HT1080 (cell line): ENCODE measurements at places on chromosomes 3 and 15. TPM values are rescaled to one million over a fixed set of nuclear protein-coding genes. Genes with fewer than 3 reads are reported as not detected.

DNA sequence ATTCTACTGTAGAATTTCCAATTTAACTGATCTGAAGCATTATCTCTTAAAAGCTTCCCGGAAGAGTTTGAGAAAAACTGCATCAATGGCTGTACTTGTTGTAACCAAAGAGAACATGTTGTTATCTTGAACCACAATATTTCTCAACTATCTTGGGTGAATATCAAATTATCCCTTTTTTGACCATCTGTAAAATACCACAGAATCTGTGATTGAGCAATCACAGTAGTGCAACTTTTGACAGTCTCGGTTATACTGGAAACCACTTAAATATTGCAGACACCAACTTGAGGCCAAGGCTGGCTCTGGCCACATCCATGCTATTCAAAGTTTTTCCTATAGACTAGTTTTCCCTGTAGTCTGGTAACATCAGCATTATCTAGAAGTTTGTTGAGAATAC, 842.8 kb upstream of the EPHA6 start:
- no peak for DNase-seq

GRCh38 chr3:62622553-62623174, 249.3 kb upstream of the FEZF2 start:
- peak; percentile 69 for DNase-seq

DNA sequence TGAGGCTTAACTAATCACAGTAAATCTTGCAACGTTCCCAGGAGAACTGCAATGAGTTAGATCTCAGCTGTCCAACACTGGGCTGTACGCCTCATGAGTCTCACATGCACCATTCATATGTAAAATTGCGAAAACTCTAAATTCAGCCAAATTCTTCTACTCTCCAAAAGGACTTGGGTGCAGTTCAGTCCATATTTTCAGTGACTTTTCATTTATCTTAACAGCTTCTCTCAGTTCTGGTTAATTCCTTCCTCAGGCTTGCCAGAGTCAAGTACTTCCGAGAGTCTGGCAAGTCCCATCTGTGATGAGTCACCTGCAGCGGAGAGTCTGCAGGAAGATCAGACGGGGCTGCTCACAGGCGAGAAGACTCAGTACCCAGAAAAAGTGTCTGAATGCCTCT, 11.5 kb downstream of the CCDC80 start:
- peak; percentile 81 for DNase-seq

DNA sequence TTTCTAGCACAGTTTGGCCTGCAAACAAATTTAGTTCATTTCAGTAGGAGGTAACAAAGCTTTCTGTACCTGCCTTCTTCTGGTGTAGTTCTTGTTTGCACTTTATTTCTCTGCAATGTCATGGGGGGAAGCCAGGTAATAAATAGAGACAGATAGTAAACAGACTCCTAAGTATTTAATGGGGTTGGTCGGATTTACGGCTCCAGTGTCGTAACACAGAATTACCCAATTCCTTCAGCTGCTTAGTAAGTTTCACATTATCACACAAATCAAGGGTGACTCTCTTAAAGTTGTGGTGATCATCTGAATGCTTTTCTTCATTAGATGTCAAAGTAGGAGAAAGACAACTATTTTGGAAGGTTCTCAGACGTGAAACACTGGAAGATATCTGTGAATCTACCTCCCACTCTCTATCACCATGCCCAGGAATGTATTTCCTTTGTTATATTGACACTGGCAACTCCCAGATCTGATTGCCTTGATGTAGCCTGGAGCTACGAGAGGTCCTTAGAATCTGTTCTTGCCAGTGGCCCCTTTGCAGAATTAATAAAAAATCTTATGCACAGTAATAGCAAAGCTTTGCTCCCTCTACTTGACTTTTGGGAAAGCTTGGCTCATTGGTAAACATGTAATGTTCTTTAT, 25.0 kb upstream of the TMC3 start:
- no peak for DNase-seq

DNA sequence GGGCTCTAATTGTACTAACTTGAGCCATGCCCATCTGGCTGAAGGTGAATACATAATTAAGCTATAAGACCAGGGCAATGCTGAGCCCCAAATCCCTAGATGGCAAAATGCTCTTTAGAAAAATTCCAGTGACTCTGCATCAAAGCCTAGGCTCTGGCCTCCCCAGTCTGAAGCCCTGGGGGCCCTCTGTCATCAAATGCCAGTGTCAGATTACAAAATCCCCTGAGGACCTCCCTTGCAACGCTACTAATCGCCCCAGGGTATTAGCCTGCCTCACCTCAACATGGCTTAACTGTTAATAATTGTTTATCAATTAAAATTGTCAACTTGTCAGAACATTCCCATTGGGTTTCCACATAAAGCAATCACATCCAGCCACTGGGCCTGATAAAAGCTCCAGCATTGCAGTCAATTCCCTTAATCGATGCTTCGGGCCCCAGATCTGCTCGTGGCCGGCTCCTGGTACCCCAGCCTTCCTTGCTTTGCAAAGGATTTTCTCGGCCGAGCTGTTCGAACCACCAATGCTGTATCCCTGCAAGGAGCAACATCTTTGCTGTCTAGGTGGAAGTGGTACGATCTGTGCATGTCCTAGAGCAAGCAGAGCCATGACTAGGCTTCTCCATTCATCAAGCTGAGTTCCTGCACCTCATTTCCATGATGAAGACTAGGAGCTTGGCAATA, 151.7 kb downstream of the MEGF11 start:
- DNase-seq = no peak

- DNase-seq = no peak
Observed at GRCh38 chr3:132354916-132355702, 37.9 kb downstream of the ACP3 start.

DNA sequence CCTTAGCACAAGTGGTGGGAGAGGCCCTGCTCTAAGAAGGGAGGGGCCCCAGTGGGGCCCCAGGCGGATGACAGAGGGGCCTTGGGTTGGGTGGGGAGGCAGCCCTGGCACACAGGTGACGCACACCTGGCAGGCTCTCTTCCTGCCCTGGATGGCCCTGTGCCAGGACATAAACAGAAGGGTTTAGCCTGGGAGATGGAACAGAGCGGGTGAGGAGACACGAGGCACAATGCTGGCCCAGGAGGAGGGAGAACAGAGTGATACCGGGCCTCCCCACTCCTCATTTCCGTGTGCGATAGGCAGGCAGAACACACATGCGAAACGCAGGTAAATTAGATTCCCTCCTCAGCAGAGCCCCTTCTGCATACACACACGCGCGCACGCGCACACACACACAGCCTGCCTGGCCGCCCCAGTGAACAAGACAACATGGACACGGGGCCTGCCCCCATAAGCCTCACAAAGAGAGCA, 39.8 kb downstream of the IDH2 start:
- DNase-seq = no peak

DNA sequence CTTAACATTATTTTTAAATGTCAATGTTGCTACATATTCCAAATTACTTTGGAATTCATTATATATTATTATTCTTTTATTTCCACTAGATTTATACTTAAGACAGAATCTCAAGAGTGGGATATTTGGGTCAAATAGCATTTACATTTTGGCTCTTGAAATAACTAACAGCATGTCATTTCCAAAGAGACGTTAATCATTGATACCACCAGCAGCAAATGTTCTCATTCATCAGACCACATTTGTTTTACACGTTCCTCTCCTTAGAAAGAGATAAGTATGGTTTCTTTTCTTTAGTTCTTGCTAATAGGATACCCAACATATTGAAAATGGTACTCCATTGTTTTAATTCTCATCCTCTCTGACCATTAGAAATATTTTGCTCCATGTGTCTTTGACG, 229.8 kb downstream of the LPP start:
- DNase-seq = no peak

DNA sequence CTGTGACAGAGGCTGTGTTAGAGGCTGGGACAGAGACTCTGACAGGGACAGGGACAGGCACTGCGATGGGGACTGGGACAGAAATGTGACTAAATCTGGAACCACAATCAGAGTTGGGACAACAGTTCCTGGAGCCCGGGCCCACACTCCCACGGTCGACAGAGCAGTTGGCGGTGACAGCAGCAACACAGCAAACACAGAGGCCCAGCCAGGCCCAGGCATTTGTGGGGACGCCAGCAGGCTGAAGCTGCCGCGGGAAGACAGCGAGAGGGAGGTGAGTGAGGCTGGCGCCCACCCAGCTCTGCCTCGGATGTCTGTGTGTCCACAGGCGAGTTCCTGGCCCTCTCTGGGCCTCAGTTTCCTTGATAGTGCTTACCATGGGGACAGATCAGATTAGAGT, 9.3 kb upstream of the HCN4 start:
- no peak for DNase-seq

DNA sequence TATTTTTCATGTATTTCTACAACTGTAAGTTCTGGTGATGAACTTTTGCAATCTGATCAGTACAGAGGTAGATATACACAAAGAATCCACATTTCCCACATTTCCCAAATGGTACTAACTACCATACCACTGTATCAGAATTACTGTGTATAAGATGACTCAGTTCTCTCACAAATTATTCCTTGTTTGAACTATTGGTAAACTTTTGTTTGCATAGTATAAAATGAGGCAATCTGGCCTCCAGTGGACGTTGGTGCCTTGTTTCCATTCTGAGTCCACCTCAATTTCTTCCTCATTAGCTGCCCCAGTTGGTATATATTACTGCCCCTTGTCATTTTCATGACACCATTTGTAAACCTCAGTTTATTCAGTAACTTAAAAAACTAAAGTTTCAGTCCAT, 38.5 kb downstream of the SPTSSB start:
- DNase-seq = no peak

GRCh38 chr15:80931191-80931590, 58.4 kb downstream of the MESD start:
- DNase-seq = no peak

- peak; percentile 21 for DNase-seq
Observed at GRCh38 chr3:73681610-73682009, 56.9 kb upstream of the PDZRN3 start.

- no peak for DNase-seq
Observed at GRCh38 chr3:30333903-30334302, 272.5 kb upstream of the TGFBR2 start.

- DNase-seq = no peak
Observed at GRCh38 chr3:42786212-42786611, 13.2 kb upstream of the CCDC13 start.

DNA sequence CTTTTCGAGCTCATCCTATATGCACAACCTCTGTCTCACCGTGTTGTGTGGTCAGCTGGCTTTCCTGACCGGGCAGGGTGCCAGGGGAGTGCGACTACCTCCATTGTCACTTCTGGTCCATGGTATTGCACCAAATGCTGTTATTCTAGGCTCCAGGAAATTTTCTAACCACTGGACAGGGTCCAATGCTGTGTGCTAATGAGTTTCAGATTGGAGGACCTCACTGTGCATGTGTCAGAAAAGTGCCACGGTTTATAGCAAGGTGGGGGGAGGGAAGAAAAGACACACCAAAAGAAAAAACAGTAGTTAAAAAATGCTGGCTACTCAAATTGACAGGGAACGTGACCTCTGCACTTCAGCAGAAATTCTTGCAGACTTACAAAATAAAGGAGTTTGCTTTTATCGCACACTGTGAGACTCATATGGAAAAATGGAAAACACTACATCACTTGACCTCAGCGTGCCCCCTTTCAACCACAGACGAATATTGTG, 480.1 kb downstream of the FOXP1 start:
- peak; percentile 83 for DNase-seq

- no peak for DNase-seq
Observed at GRCh38 chr15:63446255-63446654, 58.1 kb upstream of the USP3 start.

DNA sequence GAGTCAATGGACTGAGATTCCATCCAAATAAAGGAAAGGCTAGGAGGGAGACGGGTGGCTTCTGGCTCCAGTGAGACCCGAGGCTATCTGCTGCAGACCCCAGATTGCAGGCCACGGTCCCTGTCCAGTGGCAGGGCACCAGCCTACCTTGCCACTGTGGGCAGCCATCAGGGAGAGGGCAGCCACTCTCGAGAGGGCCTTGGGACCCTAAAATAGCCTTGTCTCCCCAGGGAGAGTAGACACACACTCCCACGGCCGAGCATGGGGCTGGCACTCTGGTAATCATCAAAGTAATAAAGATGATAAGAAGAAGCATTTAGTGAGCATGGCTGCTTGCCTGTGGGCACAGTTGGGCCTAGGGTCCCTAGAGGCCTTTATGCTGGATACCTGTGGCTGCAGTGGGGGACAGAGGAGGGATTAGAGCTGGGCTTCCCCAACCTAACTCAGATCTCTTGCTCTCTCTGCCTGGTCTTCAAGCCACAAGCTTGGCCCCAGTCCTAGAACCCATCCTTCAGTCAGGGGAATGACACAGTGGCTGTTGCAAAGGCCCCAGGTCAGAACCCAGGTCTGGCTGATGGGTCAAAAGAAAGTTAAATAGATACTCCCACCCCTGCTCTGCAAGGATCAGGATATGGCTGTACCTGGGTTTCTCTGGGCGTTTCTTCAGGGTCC, 9.2 kb upstream of the VIPR1 start:
- DNase-seq = no peak

DNA sequence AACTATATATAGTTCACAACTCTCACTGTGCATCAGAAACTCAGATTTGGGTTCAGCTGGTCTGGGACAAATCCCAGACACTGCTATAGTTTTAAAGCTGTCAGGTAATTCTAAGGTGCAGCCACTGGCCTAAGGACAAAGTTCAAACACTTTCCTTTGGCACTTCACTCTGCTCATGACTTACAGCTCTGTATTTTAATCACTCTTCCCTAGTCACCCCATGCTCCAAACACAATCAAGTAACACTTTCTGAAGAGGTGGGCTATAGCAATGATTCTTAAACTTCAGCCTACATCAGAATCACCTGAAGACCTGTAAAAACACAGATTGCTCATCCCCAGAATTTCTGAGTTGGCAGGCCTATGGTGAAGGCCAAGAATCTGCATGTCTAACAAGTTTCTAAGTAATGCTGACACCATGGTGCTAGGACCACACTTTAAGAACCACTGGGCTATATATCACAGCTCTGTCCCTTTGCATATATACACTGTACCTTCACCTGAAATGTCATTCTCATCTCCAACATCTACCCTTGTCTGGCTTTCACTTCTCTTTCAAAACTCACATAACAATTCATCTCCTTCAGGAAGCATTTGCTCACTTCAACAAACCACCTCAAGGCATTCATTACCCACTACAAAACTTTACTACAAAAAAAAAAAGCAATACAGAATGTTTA, 21.4 kb downstream of the STAG1 start:
- no peak for DNase-seq

Gene MAGEF1
- total RNA-seq = 56.1 and 76.3 TPM in 2 replicates

Gene MCCC1
- total RNA-seq = 20.3 and 21.7 TPM in 2 replicates

Gene TM6SF1
- not detected in 2 replicates for total RNA-seq

Gene PP2D1
- total RNA-seq = not detected in 2 replicates

Gene SERINC4
- total RNA-seq = 0.13 and 0.18 TPM in 2 replicates

Gene MINAR1
- total RNA-seq = 0.23 TPM in 2 replicates

Gene SPINT1
- 0.35 and 0.63 TPM in 2 replicates for total RNA-seq

Gene SCAANT1
- not detected in 2 replicates for total RNA-seq

Gene RPL39L
- not detected in 2 replicates for total RNA-seq

Gene ZDHHC19
- not detected in 2 replicates for total RNA-seq

Gene ROPN1
- total RNA-seq = 0.21 TPM in 1 of 2 replicates, not detected in the other

Gene ENTPD3
- not detected in 2 replicates for total RNA-seq
